Activated CD4-positive, alpha-beta memory T cell treated with anti-CD3 and anti-CD28 coated beads, Interleukin-2, amount 10 ng/mL, durations not matched to agents 7 days and 5 days (primary cell): ENCODE measurements at places on chromosomes 13 and 19. TPM values are rescaled to one million over a fixed set of nuclear protein-coding genes. Genes with fewer than 3 reads are reported as not detected.

NLRP9 gene
- not detected for total RNA-seq

DNA sequence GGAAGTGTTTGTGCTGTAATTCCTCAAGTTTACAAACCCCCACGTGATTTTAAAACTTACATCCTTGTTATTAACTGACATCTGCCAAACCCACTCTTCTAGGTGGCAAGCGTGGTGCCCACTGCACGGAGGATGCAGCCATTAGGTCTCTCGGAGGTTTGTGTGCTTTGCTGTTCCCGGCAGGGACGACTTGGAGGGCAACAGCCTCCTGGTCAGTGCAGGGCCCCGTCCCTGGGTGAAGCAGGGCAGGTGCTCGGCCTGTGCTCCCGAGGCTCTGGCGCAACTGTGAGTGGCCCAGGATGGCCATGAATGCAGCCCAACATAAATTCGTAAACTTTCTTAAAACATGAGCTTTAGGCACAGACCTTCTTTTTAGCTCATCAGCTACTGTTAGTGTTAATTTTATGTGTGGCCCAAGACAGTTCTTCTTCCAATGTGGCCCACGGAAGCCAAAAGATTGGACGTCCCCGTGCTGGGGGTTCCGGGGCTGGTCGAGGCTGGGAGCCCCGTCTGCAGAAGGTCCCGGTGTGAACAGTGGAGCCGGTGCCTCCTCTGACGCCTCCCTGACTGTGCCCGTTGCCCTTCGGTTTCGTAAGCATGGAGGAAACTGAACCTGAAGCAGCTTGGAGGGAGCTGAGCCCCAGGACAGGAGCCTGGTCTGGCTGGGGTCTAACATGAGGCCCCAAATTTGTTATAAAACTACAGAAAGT, 11.9 kb downstream of the GAS6 start:
- H3K27me3 ChIP-seq: peaks cover 9% of the 10 kb centered on the region
- DNase-seq: no peak
- no peak overlapping the region for H3K27ac ChIP-seq

- no peak overlapping the region for H3K27ac ChIP-seq
- no peak overlapping the region for H3K4me3 ChIP-seq
- DNase-seq: no peak
- no peaks in the 10 kb centered on the region for H3K36me3 ChIP-seq
- H3K27me3 ChIP-seq: no peaks in the 10 kb centered on the region
These were observed 24.2 kb downstream of the MIPEP start for GRCh38 chr13:23865026-23865425.

DNA sequence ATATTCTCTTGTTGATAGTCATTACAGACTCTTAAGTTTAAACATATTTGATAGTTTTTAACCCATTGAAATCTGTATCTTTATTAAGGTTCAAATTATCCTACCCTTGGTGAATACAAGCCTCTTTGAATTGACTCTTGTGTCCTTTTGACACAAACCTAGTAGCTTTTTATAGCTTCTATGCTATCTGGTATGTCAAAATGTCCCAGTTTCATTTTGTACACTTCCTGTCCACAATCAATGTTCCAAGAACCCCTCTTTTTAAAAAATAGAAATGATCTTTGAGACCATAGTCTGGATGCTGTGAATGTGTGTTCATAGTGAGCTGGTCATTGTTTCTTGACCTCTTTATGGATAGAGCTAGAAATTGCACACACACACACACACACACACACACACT, 39.2 kb upstream of the FGF14 start:
- no peak overlapping the region for H3K4me3 ChIP-seq
- no peak overlapping the region for H3K27ac ChIP-seq
- H3K4me1 ChIP-seq: no peaks in the 10 kb centered on the region

- H3K4me1 ChIP-seq: peaks cover 18% of the 10 kb centered on the region
- no peaks in the 10 kb centered on the region for H3K36me3 ChIP-seq
- peaks cover 20% of the 10 kb centered on the region for H3K27me3 ChIP-seq
- no peak for DNase-seq
- no peak overlapping the region for H3K27ac ChIP-seq
These were observed 19.7 kb upstream of the IRGC start for GRCh38 chr19:43695985-43696704.

DYRK1B gene
- 13.8 TPM for total RNA-seq

DNA sequence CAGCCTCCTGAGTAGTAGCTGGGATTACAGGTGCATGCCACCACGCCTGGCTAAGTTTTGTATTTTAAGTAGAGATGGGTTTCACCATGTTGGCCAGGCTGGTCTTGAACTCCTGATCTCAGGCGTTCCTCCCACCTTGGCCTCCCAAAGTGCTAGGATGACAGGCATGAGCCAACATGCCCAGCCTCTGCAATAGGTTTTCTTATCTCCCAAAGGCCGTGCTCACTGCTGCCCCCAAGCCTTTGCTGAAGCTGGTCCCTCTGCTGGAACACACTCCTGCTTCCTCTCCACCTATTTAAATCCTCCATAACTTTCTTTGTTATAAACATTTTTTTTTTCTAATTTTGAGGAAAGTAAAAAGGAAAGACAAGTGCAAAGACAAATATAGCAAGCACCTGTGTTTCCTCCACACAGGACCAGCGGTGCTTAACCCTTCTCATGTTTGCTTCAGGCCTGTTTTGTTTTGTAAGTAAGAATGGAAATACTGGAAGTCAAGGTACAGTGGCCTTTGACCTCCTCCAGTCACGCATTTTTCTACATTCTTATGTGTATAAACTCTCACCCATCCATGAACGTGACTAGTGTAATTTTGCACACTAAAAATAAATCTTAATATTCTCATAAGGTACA, 14.5 kb upstream of the TNFAIP8L1 start:
- H3K27me3 ChIP-seq: peaks cover 2% of the 10 kb centered on the region
- H3K27ac ChIP-seq: no peak overlapping the region
- no peak overlapping the region for H3K4me3 ChIP-seq
- no peaks in the 10 kb centered on the region for H3K36me3 ChIP-seq
- no peak for DNase-seq
- no peaks in the 10 kb centered on the region for H3K4me1 ChIP-seq

- H3K4me1 ChIP-seq: peaks cover 71% of the 10 kb centered on the region
- peak; percentile 31 for DNase-seq
- H3K36me3 ChIP-seq: peaks cover 62% of the 10 kb centered on the region
These were observed 7.9 kb downstream of the VASP start for GRCh38 chr19:45515081-45515624.

HOOK2 gene
- 17.0 TPM for total RNA-seq

OCEL1 gene
- 20.9 TPM for total RNA-seq

SYNGR4 gene
- not detected for total RNA-seq

DNA sequence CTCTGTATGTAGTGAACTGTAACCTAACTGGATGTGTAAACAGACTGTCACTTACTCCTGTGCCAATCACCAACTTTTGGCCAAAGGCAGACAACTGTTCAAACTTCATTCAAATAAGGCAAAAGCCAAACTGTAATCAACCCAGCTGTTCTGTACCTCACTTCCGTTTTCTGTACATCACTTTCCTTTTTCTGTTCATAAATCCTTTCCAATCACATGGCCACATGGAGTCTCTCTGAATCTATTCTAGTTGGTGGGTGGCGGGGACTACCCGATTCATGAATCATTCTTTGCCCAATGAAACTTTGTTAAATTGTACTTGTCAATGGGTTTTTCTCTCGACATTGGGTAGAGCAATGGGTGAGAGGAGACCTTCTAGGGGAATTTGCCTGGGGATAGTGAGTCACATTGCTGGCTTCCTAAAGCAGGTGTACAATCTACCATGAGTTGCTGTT, 178.3 kb upstream of the RFC3 start:
- H3K27me3 ChIP-seq: no peaks in the 10 kb centered on the region
- H3K4me1 ChIP-seq: peaks cover 14% of the 10 kb centered on the region
- H3K4me3 ChIP-seq: no peak overlapping the region

EDDM13 gene
- total RNA-seq: 2.9 TPM

DNA sequence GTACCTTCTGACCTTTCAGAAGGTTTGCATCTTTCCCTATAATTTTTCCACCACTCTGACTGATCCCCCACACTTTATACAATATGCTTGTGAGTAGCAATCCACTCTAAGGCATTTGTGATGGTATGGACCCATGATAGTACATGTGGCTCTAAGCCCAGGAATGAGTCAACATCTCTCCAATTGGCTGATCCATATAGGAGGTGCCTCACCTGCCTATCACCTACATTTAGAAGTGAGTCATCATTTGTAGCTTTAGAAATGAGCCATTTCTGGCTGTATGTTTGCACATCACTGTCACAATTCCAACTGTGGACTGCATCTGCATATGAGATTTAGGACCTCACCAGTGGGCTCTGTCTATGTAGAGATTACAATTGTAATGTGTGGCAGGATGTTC, 133.1 kb upstream of the ZNF91 start:
- H3K4me3 ChIP-seq: no peak overlapping the region
- H3K36me3 ChIP-seq: no peaks in the 10 kb centered on the region
- no peak overlapping the region for H3K27ac ChIP-seq
- DNase-seq: no peak
- no peaks in the 10 kb centered on the region for H3K27me3 ChIP-seq

PODNL1 gene
- 0.48 TPM for total RNA-seq

DLEU7 gene
- not detected for total RNA-seq

DNA sequence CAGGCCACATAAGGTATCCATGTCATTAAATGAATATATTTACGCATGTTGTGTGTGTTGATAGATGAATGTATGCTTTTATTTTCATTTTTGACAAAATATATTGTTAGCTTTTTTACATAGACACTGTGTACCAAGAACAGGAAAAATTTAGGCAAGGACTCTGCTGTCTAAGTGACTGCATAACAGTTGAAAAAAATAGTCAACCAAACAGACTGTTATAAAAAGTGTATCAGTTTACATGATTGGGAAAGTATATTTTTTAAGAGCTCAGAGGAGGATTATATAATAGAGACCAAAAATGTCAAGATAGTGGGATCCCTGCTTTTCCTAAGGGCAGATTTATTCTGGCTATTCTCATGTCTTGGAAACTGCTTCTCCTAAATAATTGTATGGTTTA, 858.0 kb downstream of the SLITRK1 start:
- no peak overlapping the region for H3K4me3 ChIP-seq
- H3K27me3 ChIP-seq: no peaks in the 10 kb centered on the region
- no peak overlapping the region for H3K27ac ChIP-seq
- no peaks in the 10 kb centered on the region for H3K36me3 ChIP-seq
- DNase-seq: no peak

- DNase-seq: no peak
- no peaks in the 10 kb centered on the region for H3K4me1 ChIP-seq
- H3K4me3 ChIP-seq: no peak overlapping the region
- no peaks in the 10 kb centered on the region for H3K36me3 ChIP-seq
- H3K27me3 ChIP-seq: peaks cover 2% of the 10 kb centered on the region
These were observed 511.4 kb upstream of the KLF12 start for GRCh38 chr13:74645586-74645985.

MUC16 gene
- total RNA-seq: 0.03 TPM

DNA sequence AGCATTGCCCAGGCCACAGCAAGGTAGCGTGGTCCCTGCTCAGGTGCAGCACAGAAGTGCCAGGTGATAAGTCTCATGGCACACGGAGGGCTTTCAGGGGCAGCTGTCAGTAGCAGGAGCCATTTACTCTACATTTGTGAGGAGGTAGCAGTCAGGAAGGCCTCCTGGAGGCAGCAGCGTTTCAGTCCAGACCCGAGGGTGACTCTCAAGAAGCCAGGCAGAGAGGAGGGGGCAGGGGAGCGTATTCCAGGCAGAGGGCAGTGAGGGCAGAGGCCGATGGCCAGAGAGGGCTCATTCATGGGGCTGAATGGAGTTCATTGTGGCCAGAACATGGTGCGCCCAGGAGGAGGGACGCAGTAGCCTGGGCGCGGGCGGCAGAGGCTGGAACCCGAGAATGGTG, 8.9 kb downstream of the PIAS4 start:
- peaks cover 15% of the 10 kb centered on the region for H3K36me3 ChIP-seq
- no peak overlapping the region for H3K27ac ChIP-seq
- H3K4me3 ChIP-seq: no peak overlapping the region

- H3K4me1 ChIP-seq: peaks cover 23% of the 10 kb centered on the region
- H3K27ac ChIP-seq: no peak overlapping the region
- no peak overlapping the region for H3K4me3 ChIP-seq
- DNase-seq: no peak
- no peaks in the 10 kb centered on the region for H3K27me3 ChIP-seq
These were observed 111.3 kb downstream of the ZDHHC20 start for GRCh38 chr13:21347753-21348318.

PSG4 gene
- not detected for total RNA-seq

GRCh38 chr13:57045826-57046546, 94.7 kb upstream of the PRR20A start:
- H3K27me3 ChIP-seq: no peaks in the 10 kb centered on the region
- H3K4me1 ChIP-seq: no peaks in the 10 kb centered on the region
- no peaks in the 10 kb centered on the region for H3K36me3 ChIP-seq
- no peak overlapping the region for H3K27ac ChIP-seq

PSG3 gene
- total RNA-seq: not detected

DNA sequence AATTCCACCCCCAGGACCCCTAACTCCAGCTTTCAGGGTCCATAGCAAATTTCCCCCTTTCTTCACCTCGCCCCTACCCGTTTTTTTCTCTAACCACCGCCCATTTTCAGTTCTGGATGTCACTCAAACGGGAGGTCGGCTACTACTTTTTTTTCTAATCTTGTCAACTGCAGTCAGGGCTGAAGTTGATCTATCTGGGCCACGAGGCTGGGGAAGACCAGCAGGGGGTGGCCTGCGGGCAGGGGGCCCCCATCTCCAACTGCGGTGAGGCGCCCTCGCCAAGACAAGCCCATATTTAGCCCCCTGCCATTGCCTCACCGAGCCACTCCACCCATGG, 748 bp downstream of the LHFPL6 start:
- DNase-seq: no peak
- peaks cover 50% of the 10 kb centered on the region for H3K27me3 ChIP-seq
- peaks cover 11% of the 10 kb centered on the region for H3K4me1 ChIP-seq
- H3K27ac ChIP-seq: no peak overlapping the region
- no peaks in the 10 kb centered on the region for H3K36me3 ChIP-seq

GRCh38 chr19:16337809-16338469, 13.3 kb downstream of the KLF2 start:
- H3K36me3 ChIP-seq: peaks cover 11% of the 10 kb centered on the region
- H3K27ac ChIP-seq: peak overlapping the region; percentile 85
- H3K4me3 ChIP-seq: peak overlapping the region; percentile 67

- H3K27ac ChIP-seq: peak overlapping the region; percentile 82
- no peak for DNase-seq
- peaks cover 43% of the 10 kb centered on the region for H3K4me1 ChIP-seq
- H3K4me3 ChIP-seq: peak overlapping the region; percentile 87
These were observed 437 bp downstream of the SMARCA4 start for GRCh38 chr19:10961073-10961860.

- no peak for DNase-seq
- H3K4me3 ChIP-seq: no peak overlapping the region
- H3K4me1 ChIP-seq: no peaks in the 10 kb centered on the region
- no peaks in the 10 kb centered on the region for H3K36me3 ChIP-seq
- peaks cover 43% of the 10 kb centered on the region for H3K27me3 ChIP-seq
These were observed 33.0 kb upstream of the IGFL1 start for GRCh38 chr19:46196410-46197124.
